Stimulated activated CD8-positive, alpha-beta memory T cell treated with anti-CD3 and anti-CD28 coated beads, Interleukin-7, amount 100 ng/mL, for 4 hours (primary cell): ENCODE measurements at places on chromosomes 16 and 17.

DNA sequence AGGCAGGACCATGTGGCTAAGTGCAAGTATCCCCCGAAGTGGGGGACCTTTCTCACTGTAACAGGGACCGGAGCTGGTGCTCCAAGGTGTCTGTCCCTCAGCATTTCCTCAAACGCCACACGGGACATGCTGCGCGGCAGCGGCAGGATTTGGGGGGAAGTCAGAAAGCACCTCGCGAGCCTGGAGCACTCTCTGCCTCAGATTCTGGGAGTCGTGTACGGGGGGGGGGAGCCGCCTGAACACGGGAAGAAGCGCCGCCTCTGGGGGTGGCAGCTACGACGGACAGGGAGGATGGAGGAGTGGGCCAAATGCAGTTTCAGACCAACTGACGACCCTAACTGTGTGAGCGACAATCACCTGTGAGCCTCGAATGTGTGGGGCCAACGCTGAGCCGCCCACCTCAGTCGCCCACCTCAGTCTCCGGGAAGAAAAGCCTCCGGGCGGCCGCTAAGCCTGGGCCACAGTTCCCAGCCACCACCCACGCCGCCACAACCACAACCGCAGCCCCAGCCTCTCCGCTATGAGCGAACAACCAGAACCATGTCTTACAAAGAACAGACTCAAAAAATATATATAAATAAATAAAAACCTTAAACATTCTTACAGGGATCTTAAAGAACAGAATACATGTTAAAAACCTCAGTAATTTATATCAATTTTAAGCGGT is 8.8 kb upstream of the TRAP1 start:
- no peak for DNase-seq

- DNase-seq: no peak
Observed at GRCh38 chr17:56581635-56582627, 11.6 kb upstream of the NOG start.

- peak; percentile 40 for DNase-seq
Observed at GRCh38 chr16:46908540-46909372, 24.6 kb downstream of the GPT2 start.

- DNase-seq: no peak
Observed at GRCh38 chr17:4436846-4437245, 3.1 kb downstream of the SPNS3 start.

DNA sequence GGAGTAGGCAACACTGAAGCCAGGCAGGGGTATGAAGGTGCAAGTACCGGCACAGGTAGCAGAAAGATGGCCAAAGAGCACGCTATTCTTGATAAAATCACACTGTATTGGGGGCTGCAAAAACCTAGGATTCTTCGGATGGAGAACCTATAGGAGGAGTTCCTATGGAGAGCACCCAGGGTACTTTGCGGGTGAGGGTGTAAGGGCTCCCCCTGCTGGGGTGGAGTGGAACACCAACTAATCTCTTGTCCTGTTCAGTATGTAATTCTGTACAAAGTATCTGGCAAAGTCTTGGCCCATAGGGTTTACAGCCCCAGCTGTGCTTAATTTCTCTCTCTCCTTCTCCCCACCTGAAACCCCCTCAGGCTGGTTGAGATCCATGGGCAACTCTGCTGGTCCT is 393.1 kb upstream of the ASIC2 start:
- no peak for DNase-seq

GRCh38 chr17:74859459-74860228 is at the start of gene GRIN2C:
Gene GRIN2C, minus strand, starts transcription at chr17:74859885. Its CDS starts 4,793 bp downstream, at chr17:74855092.
- DNase-seq: no peak

DNA sequence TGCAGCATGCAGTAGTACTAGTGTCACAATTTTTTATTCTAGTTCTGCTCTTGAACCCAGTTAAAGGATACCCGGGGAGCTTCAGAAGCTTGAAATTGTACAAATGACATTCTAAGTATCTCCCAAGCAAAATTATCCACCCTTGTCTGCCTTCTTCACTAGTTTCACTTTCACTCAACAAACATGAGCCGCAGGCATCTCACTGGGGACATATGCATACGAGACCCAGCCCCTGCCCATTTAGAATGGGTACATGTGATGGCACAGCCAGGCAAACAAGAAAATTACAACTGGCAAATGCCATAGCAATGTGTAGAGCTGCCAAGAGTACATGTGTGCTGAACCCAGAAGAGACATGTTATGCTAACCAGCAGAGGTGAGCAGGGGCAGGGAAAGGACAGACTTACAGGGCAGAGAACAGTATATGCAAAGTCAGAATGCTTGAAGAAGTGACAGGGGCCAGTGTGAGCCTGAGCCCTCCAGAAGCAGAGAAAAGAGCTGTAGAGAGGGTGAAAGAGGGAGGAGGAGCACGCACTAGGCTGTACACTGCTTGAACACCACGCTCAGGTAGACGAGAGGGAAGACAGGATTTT is 8.3 kb downstream of the GINS2 start:
- DNase-seq: no peak

- DNase-seq: no peak
Observed at GRCh38 chr17:44082256-44082927, 11.9 kb downstream of the G6PC3 start.

DNA sequence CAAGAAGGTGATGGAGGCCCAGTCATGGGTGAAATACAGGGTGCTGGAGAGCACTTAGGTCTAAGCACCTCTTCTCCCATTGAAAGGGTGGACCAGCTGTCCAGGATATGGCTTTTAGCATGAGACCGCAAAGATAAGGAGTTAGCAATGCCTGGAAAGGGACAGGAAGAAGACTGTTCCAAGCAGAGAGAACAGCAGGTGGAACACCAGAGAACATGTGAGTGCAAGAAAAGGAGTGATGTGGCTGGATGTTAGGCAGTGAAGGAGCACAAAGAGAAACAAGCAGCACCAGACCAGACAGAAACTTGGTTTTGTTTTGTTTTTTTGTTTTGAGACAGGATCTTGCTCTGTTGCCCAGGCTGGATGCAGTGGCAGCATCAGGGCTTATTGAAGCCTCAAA is 45.4 kb upstream of the CCL1 start:
- DNase-seq: no peak
